ENCODE measurements at places on chromosomes 7 and 10. TPM values are rescaled to one million over a fixed set of nuclear protein-coding genes. Genes with fewer than 3 reads are reported as not detected.
A peak's percentile ranks its signal among the peaks of the same experiment; 100 is the strongest.

DNA sequence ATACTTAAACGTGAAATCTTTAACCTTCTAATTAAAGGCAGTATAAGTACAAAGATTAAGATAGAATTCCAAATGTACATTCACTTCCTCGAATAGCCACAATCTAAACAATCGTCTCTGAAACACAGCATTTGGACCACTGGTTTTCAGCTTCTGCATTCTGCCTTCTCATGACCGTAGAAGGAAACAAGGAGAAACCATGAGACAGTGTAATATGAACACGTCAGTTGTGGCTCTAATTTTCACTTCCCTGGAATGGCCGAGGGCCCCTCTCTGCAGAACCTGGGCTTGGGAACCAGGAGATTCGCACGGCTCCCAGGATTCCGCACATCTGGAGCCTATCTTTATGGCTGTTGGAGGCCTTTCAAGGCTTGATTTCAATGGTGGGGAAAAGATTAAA is 189.3 kb downstream of the KLF6 start:
- H3K4me3 ChIP-seq = no peak overlapping the region
- no peak for DNase-seq
- peaks cover 1% of the 10 kb centered on the region for H3K27me3 ChIP-seq
- H3K4me1 ChIP-seq = no peaks in the 10 kb centered on the region

EBF3 gene
- 544 TPM for total RNA-seq

GRCh38 chr10:117537436-117537903 is 5.1 kb upstream of the EMX2 start:
- peaks cover 22% of the 10 kb centered on the region for H3K27me3 ChIP-seq
- no peak overlapping the region for H3K27ac ChIP-seq
- peak; percentile 76 for DNase-seq
- no peaks in the 10 kb centered on the region for H3K36me3 ChIP-seq
- H3K4me3 ChIP-seq = no peak overlapping the region

OR9A2 gene
- not detected for total RNA-seq

- H3K4me3 ChIP-seq = no peak overlapping the region
- H3K4me1 ChIP-seq = peaks cover 30% of the 10 kb centered on the region
- H3K36me3 ChIP-seq = no peaks in the 10 kb centered on the region
- no peak for DNase-seq
Observed at GRCh38 chr7:157395206-157395605, 58.4 kb downstream of the DNAJB6 start.

GRCh38 chr10:25557136-25557535 is 376.9 kb upstream of the MYO3A start:
- no peak overlapping the region for H3K4me3 ChIP-seq
- H3K36me3 ChIP-seq = no peaks in the 10 kb centered on the region
- peaks cover 5% of the 10 kb centered on the region for H3K27me3 ChIP-seq
- no peak for DNase-seq
- peaks cover 7% of the 10 kb centered on the region for H3K4me1 ChIP-seq

HHEX gene
- total RNA-seq = not detected

CHAT gene
- 15.4 TPM for total RNA-seq

GRCh38 chr10:17134737-17135260 is 5.2 kb upstream of the CUBN start:
- peak overlapping the region; percentile 40 for H3K4me3 ChIP-seq
- H3K27me3 ChIP-seq = peaks cover 5% of the 10 kb centered on the region
- H3K4me1 ChIP-seq = peaks cover 12% of the 10 kb centered on the region

- H3K4me3 ChIP-seq = no peak overlapping the region
- H3K27me3 ChIP-seq = no peaks in the 10 kb centered on the region
- DNase-seq = no peak
- H3K36me3 ChIP-seq = no peaks in the 10 kb centered on the region
- H3K4me1 ChIP-seq = no peaks in the 10 kb centered on the region
Observed at GRCh38 chr10:91653219-91653870, 20.5 kb upstream of the PPP1R3C start.

GRCh38 chr7:151677581-151678226 is 158.0 kb upstream of the RHEB start:
- no peak for DNase-seq
- H3K27ac ChIP-seq = no peak overlapping the region
- H3K4me3 ChIP-seq = no peak overlapping the region
- peaks cover 6% of the 10 kb centered on the region for H3K27me3 ChIP-seq
- peaks cover under 1% of the 10 kb centered on the region for H3K4me1 ChIP-seq

PAX2 gene
- not detected for total RNA-seq

DNA sequence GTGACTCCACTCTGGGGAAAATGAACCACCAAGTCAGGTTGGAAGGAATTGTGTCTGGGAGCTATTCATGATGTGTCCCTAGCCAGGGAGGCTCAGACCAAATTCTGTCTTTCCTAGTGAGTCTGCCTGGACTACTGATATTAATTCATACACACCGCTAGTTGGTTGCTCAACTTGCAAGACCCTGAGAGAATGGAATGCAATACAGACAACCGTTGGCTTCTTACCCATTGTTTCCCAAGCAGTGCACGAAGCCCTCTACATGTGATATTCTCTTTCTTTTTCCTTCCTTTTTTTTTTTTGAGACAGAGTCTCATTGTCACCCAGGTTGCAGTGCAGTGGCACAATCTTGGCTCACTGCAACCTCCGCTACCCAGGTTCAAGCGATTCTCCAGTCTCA is 19.4 kb upstream of the SRGN start:
- no peak overlapping the region for H3K4me3 ChIP-seq
- no peak for DNase-seq
- H3K4me1 ChIP-seq = no peaks in the 10 kb centered on the region

- H3K4me3 ChIP-seq = peak overlapping the region; percentile 46
- H3K27me3 ChIP-seq = no peaks in the 10 kb centered on the region
- peak; percentile 45 for DNase-seq
- H3K27ac ChIP-seq = peak overlapping the region; percentile 59
Observed at GRCh38 chr7:36076074-36076473, 77.0 kb upstream of the EEPD1 start.

- H3K27me3 ChIP-seq = no peaks in the 10 kb centered on the region
- H3K4me1 ChIP-seq = peaks cover 15% of the 10 kb centered on the region
- H3K4me3 ChIP-seq = no peak overlapping the region
- DNase-seq = no peak
- no peak overlapping the region for H3K27ac ChIP-seq
Observed at GRCh38 chr7:108104324-108104723, 25.8 kb downstream of the LAMB4 start.

GRCh38 chr10:38209332-38209731 is 115.2 kb downstream of the ZNF37A start:
- H3K36me3 ChIP-seq = peaks cover 7% of the 10 kb centered on the region
- DNase-seq = no peak
- no peaks in the 10 kb centered on the region for H3K4me1 ChIP-seq
- H3K4me3 ChIP-seq = no peak overlapping the region

DNA sequence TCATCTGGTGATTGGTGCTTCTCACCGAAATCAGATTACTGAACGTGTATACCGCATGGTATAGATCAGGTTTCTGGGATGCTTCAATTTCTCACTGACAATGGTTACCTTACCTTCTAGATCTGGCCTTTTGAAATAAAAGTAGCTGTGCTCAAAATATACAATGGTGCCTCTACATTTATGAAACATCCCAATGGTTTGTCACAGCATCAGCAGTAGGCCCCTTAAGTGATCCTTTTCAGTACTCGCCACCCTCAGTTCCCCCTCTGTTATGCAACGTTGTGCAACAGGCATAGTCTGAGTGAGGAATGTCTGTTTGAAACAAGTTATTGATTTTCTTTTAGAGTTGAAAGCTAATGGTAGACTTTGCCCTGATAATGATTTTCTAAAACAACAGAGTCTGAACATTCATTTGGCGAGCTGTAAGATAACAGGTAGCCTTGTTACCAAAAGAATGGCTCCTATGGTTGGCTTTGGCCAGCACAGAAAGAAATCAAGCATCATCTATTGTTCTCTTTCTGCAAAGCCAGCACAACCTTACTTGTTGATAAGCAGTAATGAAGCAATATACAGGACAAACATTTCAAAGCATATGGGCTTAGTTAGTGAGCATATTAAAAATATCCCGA is 693.9 kb downstream of the PARD3 start:
- H3K4me3 ChIP-seq = no peak overlapping the region
- H3K36me3 ChIP-seq = no peaks in the 10 kb centered on the region
- H3K27ac ChIP-seq = no peak overlapping the region
- DNase-seq = no peak

- peaks cover 3% of the 10 kb centered on the region for H3K4me1 ChIP-seq
- H3K4me3 ChIP-seq = no peak overlapping the region
- peaks cover 10% of the 10 kb centered on the region for H3K36me3 ChIP-seq
Observed at GRCh38 chr10:131271195-131271880, 40.2 kb downstream of the TCERG1L start.

SGCE gene
- total RNA-seq = 64.4 TPM

DNA sequence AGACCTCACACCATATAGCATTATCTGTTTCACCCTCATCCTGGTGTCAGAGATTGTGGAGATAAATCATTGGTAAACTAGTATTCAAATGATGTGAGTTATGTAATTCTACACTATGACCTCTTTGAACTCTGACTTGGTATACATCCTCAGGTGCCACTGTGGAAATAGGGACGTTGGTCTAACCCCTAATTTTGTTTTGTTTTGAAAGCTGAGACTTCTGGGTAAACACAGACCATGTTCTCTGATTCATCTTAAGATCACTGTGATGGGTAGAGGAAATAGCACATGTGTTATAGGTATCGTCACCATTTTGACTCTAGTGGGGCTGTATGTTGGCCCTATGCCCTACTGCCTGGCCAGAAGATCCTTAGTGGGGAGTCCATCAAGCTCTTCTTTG is 241.6 kb downstream of the CCDC7 start:
- peaks cover 4% of the 10 kb centered on the region for H3K4me1 ChIP-seq
- no peak overlapping the region for H3K27ac ChIP-seq
- no peaks in the 10 kb centered on the region for H3K27me3 ChIP-seq
- no peak overlapping the region for H3K4me3 ChIP-seq
- DNase-seq = no peak

GRCh38 chr7:123750389-123751230 is 1.8 kb upstream of the WASL start:
- H3K4me1 ChIP-seq = peaks cover 24% of the 10 kb centered on the region
- no peak for DNase-seq
- peaks cover 6% of the 10 kb centered on the region for H3K27me3 ChIP-seq
- no peaks in the 10 kb centered on the region for H3K36me3 ChIP-seq

TAS2R41 gene
- not detected for total RNA-seq

All from glutamatergic neuron (in vitro differentiated cells).